Natural killer cell treated with Interleukin-12 subunit alpha and Interleukin-12 subunit beta and Interleukin-15 and Interleukin-18, amount 100 ng/mL, for 72 hours (primary cell): ENCODE measurements at places on chromosomes 3 and 15.

- no peak for DNase-seq
Observed at GRCh38 chr15:62909257-62909656, 133.3 kb upstream of the TPM1 start.

GRCh38 chr15:42427429-42428223, 63.3 kb downstream of the ZNF106 start:
- no peak for DNase-seq

DNA sequence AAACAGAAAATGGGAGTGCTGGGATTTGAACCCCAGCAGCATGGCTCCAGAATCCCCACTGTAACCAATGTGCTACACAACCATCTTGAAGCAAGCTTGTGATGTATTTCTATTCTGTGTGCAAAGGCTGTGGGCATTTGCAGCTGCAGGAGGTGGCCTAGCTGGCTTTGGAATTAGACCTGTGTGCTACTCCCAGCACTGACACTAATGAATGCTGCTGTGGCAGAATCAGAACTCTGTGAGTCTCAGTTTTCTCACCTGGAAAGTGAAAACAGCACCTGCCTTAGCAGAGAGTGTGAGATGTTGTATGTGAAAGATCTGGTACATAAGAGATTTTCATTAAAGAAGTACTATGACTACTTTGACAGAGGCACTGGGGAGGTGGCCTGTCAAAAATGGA, 21.5 kb upstream of the SMAD6 start:
- no peak for DNase-seq

- DNase-seq = peak; percentile 94
Observed at GRCh38 chr15:90931828-90932659, at the start of gene HDDC3. Gene HDDC3, minus strand, starts transcription at chr15:90932549. Its CDS starts 9 bp downstream, at chr15:90932540.

DNA sequence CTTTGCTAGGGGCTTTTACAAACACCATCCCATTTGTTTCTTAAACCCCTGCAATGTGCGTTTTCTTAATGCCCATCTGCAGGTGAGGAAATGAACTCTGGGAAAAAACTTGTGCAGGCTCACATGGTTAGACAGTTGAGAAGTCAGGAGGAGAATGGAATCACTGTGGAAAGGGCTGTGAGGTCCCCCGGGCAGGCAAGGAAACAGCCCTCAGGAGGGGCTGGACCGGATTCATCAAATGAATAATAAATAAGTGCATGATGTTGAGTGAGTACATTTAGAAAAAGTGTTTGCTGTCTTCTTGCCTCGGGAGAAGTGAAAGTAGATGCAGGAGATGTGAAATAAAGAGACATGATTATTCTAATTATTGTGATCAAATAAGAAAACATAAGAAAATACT, 76.6 kb downstream of the PGPEP1L start:
- no peak for DNase-seq

DNA sequence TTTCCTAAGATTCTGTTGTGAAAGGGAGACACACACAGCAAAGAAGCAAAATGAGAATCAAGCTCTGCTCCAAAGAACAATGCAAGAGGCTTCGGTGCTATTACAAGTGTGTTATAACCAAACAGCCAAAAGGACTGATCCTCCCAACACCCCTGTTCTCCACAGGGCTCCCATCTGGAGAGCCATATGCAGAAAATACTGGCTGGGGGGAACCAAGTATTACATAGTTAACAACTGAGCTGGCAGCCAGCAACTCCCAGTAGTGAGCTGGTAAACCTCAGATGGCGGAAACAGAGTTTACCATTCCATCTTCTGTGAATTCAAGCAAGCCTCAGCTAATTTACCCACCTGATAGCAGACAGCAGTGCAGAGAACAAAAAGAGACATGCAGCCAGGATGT, 156.4 kb downstream of the NTRK3 start:
- no peak for DNase-seq

GRCh38 chr3:49013113-49013737, 5.2 kb downstream of the DALRD3 start:
- DNase-seq = no peak

- DNase-seq = peak; percentile 32
Observed at GRCh38 chr3:139317660-139318430, 26.0 kb upstream of the MRPS22 start.

- no peak for DNase-seq
Observed at GRCh38 chr15:49868348-49868747, 247.5 kb downstream of the DTWD1 start.

DNA sequence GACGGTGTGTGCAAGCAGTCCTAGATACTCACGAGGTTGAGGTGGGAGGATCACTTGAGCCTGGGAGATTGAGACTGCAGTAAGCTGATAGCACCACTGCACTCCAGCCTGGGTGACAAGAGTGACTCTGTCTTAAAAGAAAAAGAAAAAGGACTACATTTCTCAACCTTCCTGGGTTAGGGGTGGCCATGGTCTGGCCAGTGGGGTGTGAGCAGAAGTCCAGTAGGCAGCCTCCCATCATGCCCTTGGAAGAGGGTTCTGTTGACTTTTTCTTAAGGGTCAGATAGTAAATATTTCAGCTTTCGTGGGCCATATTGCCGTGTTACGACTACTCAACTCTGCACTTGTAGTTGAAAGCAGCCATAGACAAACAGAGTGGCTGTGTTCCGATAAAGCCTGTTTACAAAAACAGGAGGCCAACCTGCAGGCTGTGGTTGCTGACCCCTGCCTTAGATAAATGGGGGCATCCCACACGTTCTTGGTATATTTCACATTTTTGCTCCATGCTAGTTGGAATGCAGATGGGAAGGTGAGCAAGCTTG, 31.0 kb upstream of the PDE8A start:
- no peak for DNase-seq

- DNase-seq = peak; percentile 35
Observed at GRCh38 chr15:28911310-28911931, 25.6 kb downstream of the APBA2 start.

DNA sequence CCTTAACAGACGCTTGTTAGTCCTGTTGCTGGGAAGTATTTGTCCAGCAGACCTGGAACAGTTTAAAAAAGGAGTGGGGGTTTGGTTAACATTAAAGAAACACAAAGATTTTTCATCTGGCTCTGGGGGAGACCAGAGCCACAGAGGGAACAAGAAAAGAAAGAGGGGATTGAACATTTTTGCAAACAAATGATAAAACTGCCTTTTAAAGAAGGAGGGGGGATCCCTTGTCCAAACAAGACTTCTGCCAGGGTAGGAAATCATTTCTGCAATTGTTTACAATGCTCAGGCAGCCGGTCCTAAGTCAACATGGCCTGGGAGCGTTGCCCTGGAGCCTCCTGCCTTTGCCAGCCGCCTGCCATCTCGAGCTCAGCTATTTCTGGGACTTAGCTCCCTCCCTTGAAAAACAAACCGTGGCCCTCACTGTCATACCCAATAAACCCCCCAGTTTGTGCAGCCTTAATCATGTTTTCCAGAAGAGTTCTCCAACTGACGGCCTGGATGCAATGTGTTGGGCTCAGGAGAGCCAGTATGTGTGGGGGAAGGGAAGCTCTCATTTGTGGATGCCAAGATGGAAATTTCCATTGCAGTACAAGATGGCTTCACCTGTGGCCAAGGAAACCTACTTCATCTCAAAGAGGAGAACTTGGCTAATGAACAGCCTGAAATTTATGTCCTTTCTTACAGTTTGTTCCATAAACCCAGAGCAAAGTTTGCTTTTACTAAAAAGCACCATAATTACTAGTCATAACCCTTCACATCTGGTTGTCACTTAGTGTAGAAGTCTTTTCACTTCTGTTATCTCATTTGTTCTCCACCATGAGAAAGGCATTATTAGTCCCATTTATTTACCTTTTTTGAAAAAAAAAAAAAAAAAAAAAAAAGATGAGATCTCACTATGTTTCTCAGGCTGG, 75.9 kb upstream of the RNU6-1 start:
- no peak for DNase-seq

GRCh38 chr15:62791694-62792093, 250.9 kb upstream of the TPM1 start:
- no peak for DNase-seq

GRCh38 chr15:76321602-76322001, 10.3 kb upstream of the ETFA start:
- DNase-seq = no peak

DNA sequence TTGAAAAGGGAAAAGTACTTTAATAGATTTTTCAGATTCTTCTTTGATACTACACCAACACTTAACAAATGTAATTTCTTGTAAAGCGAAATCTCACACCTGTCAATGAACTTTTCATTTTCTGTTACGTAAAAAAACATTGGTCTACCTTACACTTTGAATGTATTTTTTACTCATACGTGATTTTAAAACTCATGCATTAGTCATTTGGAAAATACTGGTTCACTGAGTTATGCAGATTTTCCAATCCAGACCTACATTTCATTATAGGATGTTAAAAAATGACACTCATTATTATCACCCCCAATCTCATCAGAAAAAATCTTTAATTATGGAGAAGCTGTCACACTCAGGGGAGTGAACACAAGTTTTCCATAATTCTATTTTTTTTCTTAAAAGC, 14.7 kb downstream of the VPS39 start:
- DNase-seq = no peak

GRCh38 chr15:85427286-85428028, 47.1 kb downstream of the AKAP13 start:
- DNase-seq = no peak

DNA sequence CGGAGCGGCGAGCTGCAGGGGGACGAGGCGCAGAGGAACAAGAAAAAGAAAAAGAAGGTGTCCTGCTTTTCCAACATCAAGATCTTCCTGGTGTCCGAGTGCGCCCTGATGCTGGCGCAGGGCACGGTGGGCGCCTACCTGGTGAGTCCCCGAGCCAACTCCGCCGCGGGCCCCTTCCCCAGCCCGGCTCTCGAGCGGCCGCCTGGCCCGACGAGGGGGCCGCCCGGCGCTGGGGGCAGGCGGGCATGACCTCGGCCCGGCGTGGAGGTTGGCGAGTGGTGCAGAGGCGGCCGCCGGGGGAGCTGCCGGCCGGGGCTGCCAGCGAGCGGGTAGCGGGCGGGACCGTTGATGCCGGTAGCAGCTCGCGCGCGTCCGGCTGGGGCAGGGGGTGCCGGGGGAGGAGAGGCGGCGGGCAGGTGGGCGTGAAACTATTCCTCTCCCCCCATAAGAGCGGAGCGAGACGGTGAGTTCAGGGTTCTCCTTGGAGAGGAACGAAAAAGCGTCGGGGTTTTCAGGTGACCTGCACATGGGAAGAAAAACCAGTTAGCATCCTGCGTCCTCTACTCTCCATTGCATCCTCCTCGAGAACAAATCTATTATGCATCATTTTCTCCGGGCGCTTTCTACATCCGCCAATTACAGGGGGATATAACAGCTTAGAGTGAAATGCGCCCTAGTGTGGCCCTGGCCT, 585 bp downstream of the SLCO3A1 start:
- peak; percentile 62 for DNase-seq

- no peak for DNase-seq
Observed at GRCh38 chr3:154428286-154429206, 1.4 kb downstream of the GPR149 start.

DNA sequence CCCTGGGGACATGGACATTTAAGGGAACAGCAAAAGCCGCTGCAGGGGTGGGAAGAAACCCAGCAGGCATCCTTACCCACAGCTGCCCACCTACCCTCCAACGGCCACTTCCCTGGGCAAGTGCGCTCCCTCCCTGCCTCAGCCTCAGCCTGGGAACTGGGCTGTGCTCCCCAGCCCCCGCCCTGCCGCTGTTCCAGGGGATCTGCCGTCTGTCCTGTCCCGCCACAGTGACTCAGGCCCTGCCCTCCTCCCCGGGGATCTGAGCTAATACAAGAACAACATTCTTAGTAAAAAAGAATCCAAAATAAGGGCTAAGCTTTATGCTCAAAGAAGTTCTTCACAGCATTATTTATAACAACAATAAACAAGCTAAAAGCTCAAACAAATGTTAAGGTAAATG, 7.4 kb upstream of the IQSEC1 start:
- DNase-seq = no peak

DNA sequence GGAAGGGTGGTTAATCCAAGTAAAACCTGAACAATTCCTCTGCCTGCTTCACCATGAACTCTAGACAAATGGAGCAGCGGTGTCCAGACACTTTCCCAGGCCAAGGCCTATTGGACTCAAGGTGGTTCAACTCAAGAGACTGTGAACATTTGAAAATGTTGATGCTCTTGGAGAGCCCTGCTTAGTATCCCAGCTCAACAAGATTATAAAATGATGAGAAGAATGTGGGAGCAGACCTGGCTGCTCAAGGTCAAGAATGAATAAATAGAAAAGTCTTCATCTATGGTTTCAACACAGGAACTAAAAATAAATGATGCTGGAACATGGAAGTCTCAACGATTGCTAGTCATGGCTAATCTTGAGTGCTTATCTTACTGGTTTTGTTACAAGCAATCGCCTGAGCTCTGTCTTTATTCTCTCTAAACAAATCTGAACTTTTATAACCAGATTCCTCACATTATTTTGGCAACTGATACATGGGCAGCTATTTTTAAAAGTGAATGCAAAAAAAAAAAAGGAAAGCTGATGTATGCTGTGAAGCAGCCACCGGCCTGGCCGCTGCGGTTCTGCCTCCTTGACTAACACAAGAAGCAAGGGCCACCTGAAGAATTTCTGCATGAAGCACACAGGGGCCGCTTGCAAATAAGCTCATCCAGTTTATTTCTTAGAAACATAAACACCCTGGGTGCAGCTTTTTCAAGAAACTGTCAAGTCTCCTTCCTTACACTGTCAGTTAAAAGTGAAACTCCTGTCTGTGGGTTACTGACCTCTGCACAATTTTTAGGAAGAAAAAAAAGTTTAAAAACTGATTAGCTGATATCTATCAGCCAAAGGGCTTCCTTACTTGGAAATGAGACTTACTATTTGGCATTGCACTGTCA, 120.1 kb upstream of the ARHGEF3 start:
- no peak for DNase-seq

DNA sequence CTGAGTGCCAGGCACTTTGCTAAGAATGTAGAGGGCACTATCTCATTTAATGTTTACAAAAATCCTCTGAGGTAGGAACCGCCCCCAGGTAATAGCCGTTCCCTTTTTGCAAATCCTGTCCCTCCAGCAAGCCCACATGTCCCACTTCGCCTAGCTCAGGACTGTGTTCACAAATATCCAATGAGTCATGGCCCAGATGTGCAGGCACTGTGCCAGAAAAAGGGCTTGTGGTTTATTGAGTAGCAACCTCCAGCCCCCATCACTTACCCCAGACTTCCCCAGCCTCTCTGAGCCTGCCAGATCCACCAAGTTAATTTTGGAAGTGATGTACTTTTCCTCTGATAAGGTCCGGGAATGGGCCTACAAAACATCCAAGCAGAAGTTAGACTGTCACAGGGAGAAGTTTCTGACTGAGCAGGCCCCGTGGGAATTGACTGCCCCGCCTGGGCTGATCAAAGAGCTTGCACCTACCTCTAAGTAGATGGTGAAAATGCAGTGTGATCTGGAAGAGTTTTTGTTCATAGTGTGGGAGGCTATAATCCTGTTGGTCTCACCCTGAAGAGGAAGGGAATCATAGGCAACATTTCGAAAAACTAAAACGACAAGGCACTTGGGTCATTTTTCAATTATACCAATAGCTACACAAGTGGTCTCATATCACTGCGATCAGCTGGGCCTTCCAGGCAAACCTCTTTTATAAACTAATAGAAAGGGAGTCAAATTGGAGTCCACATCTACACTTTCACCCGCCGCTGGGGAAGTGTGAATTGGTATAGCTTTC, 15.7 kb downstream of the KIF9 start:
- DNase-seq = no peak

- DNase-seq = no peak
Observed at GRCh38 chr3:195566797-195567196, 16.9 kb downstream of the APOD start.

GRCh38 chr3:37481982-37482381, 307.6 kb upstream of the LRRFIP2 start:
- DNase-seq = no peak
